G401 (cell line): ENCODE measurements at places on chromosomes 12 and 14.

- DNase-seq, result no peak
Observed at GRCh38 chr12:3236345-3237187, 159.4 kb downstream of the TSPAN9 start.

- DNase-seq, result no peak
Observed at GRCh38 chr14:30756594-30756993, 117.8 kb upstream of the COCH start.

DNA sequence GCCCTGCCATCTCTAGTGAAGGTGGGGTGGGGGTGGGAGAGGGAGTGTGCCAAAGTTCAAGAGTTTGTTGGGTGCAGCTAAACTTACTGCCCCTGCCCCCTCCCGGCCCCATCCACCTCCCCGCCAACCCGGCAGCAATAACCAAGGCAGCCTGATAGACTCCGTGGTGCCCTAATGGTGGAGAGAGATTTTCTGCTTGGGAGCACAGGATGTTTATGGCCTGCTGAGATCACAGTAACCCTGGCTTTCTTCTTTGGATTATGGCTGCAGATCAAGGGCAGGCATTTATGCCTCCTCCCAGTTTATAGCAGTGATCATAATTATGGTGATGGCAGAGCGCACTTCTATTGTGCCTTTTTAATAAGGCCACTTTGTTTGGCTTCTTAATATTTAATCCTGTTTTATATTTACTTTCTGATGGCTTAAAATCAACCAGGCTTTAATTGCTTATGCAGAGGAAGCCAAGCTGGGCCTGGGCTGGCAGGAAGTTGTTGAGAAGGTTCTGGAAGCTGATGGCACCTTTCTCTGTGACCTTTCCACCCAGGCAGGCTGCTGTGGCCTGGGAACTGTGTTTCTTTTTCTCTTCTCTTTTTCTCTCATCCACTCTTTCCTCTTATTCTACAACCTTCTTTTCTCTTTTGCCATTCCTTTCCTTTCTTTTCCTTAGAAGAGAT is 256.8 kb upstream of the FKBP4 start:
- peak; percentile 44 for DNase-seq

DNA sequence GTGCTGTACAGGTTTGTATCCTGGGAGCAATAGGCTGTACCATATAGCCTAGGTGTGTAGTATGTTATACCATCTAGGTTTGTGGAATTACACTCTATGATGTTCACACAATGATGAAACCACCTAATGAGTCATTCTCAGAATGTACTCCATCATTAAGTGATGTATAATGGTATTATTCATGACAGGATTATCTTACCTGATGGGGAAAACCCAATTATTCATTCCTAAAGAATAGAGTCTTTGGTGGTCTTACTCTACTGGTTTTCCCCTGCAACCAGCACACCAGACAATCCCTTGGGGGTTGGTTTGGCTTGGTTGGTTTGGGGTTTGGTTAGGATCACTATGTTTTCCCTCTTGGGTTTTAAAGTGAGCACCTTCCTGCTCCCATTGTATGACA is 12.6 kb upstream of the OR10P1 start:
- no peak for DNase-seq

GRCh38 chr12:111175396-111176094 is 193.3 kb downstream of the PHETA1 start:
- DNase-seq, result no peak

- no peak for DNase-seq
Observed at GRCh38 chr12:47391566-47391965, 311.8 kb upstream of the AMIGO2 start.

GRCh38 chr12:122349078-122349477 is 73.4 kb downstream of the CLIP1 start:
- no peak for DNase-seq

DNA sequence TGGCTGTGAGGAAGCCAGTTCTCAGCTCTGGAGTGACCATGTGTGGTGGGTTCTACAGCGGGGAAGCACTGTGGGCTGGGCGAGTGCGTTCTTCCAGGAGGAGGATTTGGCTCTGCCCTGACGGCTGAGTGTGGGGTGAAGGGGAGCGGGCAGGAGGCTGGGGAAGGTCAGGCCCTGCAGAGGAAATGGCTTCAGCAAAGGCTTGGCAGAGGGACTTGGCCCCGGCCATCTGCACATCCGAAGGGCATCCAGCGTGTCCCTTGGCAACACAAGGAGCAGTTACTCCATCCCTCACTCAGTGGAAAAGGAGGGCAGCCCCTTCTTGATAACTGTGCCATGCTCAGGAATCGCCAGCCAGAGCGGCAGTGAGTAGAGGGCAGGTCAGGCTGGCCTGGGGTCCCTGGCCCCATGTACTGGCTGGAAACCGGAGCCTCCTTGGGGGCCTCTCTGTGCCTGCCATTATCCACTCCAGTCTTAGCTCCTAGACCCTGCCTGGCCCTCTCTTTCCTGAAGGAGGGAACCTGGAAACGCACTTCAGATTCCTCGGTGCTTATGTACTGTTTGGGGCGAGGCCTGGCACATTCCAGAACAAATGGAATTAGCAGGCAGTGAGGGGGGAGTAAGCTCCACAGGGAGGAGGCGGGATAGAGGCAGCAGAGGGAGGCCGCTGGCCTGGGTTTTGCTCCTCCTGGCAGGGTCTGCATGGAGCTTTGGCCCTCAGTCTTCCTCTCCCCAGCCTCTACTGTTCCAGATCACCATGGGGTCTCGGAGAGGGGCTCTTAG is 133.6 kb upstream of the NCOR2 start:
- DNase-seq, result peak; percentile 78

- no peak for DNase-seq
Observed at GRCh38 chr14:73467800-73468199, 9.5 kb upstream of the NUMB start.

- no peak for DNase-seq
Observed at GRCh38 chr14:61797309-61797708, 35.1 kb downstream of the SNAPC1 start.

GRCh38 chr14:32478050-32478449 is 149.0 kb downstream of the AKAP6 start:
- no peak for DNase-seq

DNA sequence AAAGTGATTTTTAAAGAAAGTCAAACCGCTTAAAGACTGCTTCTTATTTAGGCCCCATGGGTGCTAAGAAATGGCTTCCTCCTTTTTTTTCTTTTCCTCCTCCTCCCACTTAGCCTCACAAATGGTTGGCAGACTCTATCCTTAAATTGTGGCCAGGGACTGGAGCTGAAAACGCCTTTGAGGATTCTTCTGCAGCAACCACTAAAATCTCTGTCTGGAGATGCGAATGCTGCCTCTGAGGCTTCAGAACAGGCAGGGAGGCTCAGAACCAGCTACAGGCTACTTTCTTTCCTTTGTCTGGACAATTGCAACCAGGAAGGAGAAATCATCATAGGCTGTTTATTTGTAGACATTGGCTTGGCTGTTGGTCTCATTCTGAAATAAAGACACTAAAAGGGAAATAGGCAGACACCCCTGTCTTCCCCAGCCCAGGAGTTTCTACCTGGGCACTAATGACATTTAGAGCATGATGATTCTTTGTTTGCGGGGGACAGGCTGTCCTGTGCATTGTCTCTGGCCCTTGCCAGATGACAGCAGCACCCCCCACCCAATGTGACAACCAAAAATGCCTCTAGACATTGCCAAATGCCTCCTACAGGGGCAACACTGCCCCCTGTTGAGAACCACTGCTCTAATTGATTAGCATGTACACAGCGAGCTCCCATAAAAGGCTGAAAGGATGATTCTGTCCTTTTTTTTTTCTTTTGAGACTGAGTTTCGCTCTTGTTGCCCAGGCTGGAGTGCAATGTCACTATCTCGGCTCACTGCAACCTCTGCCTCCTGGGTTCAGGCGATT is 50.3 kb downstream of the MAP1LC3B2 start:
- DNase-seq, result peak; percentile 40

DNA sequence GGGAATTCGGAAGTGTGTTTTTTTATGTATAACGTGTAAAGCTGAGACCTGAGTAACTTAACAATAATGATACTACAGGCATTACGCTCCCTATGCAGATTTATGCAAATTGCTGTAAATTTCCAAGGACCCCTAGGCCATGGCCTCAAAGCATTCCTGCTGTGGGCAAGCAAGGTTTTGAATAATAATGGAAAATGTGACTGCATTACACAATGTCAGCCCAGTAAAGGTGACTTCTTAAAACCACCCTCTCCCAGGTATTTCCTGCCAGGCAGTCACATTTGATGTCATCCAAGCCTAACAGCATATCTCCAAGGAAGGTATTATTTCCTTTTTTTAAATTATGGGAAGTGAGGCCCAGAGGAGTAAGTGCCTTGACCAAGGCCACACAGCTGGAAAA is 621.0 kb downstream of the BCL11B start:
- DNase-seq, result no peak

DNA sequence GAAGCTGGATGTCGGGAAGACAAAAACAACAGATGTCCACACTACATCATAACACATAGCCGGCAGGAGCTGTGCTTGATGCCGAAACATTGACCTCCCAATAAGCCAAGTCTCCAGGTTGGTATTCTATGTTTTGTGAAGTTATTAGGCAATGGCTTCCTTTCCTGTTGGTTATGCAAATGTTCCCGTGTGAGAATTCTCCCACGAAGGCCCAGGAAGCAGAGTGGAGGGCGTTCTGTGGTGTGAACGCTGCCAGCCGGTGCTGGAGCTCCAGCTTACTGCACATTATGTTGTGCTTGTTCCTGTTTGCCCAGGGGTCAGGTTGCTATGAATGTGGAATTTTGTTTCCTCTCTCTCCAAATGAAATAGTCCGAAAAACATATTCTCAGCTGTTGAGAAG is 156.4 kb upstream of the HMGA2 start:
- no peak for DNase-seq

DNA sequence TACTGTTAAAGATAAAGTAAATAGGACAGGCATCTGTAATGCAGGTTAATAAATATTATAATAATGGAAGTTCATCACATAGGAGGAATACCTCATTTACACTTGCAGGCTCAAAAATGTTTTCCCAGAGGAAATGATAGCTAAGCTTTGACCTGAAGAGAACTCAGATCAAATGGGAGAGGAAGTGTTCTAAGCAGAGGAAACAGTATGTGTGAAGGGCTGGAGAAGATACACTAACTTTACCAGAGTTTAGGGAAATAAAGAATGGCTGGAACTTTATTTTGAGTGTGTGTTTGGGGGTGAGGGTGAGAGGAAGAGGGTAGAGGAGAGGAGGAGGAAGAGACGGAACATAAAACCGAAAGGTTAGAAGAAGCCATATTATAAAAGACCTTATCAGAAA is 34.0 kb upstream of the AP4S1 start:
- DNase-seq, result no peak

- no peak for DNase-seq
Observed at GRCh38 chr14:105325716-105326567, 11.4 kb downstream of the PACS2 start.

- DNase-seq, result no peak
Observed at GRCh38 chr12:117109943-117110635, 10.9 kb upstream of the TESC start.

- peak; percentile 33 for DNase-seq
Observed at GRCh38 chr14:60648934-60649874, at the start of gene SIX1. Gene SIX1, minus strand, starts transcription at chr14:60649477. Its CDS starts 288 bp downstream, at chr14:60649189.

GRCh38 chr12:70919597-70920035 is 922 bp downstream of the PTPRR start:
- peak; percentile 94 for DNase-seq

- no peak for DNase-seq
Observed at GRCh38 chr12:43079476-43079875, 472.5 kb downstream of the ADAMTS20 start.

GRCh38 chr12:91825999-91826398 is 319.6 kb downstream of the BTG1 start:
- DNase-seq, result no peak

GRCh38 chr12:119613319-119613936 is 19.9 kb downstream of the TMEM233 start:
- no peak for DNase-seq

GRCh38 chr12:18612971-18613370 is 124.8 kb downstream of the PLCZ1 start:
- no peak for DNase-seq
